M059J (cell line): ENCODE measurements at places on chromosomes 4 and X. TPM values are rescaled to one million over a fixed set of nuclear protein-coding genes. Genes with fewer than 3 reads are reported as not detected.
A peak's percentile ranks its signal among the peaks of the same experiment; 100 is the strongest.

- DNase-seq, result peak; percentile 64
Measured at GRCh38 chr4:138405934-138406567, 163.9 kb upstream of the SLC7A11 start.

DNA sequence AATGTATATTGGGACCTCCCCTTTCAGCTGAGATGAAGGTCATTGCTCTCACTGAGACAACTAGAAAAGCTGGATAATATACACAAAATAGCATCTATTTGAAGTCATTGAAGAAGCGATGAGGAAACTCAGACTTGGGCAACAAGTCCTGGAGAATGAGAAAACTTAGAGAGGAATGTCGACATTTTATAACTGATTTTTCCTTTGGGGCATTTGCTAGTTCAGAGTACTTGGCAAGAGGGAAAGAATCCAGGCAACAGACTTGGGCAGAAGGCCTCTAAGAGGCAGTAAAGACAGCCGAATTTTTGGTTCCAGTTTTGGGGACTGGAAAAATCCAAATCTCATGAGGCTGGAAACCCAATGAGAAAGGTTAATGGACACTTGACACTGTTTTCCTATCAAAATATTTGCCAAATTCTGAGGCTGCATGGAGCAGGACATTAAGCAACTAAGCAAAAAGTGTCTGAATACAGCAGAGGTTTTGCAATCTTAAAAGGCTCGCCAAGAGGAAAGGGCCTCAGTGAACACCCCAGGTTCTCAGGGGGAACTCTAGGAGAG lies 21.0 kb upstream of the ANXA5 start:
- DNase-seq, result no peak

GRCh38 chr4:146193628-146194027 lies 18.1 kb downstream of the LSM6 start:
- peak; percentile 6 for DNase-seq

Gene PPARGC1A
- total RNA-seq, result 3.6 and 5.4 TPM in 2 replicates

GRCh38 chrX:39936886-39937770 lies 160.6 kb downstream of the BCOR start:
- no peak for DNase-seq

Gene SERTM2
- total RNA-seq, result 0.64 TPM in 1 of 2 replicates, not detected in the other

Gene MND1
- 9.2 and 18.4 TPM in 2 replicates for total RNA-seq

Gene STBD1
- 4.0 and 6.2 TPM in 2 replicates for total RNA-seq

GRCh38 chrX:9874483-9874882 lies 88.3 kb downstream of the SHROOM2 start:
- DNase-seq, result peak; percentile 56

Gene NEXMIF
- total RNA-seq, result not detected in 2 replicates

Gene COQ2
- total RNA-seq, result 18.7 and 20.3 TPM in 2 replicates

DNA sequence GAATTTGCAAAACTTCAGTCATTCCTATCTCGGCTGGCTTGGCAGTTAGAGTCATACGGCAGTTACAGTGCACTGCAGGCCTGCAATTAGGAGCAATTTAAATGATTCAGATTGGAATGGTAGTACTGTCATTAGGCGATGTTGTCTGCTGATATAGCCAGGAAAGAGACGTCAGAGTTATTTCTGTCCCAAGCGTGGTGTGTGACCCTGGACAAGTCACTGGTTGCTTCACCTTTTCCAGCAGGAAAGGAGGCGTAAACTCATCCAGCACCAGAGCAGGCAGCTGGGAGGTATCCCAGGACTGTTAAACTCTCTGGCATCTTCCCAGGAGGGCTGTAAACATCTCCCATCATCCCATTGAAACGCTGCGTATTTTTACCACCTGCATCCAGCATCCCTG lies 836 bp upstream of the LNX1 start:
- no peak for DNase-seq

Gene ADAMTS3
- total RNA-seq, result 0.12 and 0.44 TPM in 2 replicates

DNA sequence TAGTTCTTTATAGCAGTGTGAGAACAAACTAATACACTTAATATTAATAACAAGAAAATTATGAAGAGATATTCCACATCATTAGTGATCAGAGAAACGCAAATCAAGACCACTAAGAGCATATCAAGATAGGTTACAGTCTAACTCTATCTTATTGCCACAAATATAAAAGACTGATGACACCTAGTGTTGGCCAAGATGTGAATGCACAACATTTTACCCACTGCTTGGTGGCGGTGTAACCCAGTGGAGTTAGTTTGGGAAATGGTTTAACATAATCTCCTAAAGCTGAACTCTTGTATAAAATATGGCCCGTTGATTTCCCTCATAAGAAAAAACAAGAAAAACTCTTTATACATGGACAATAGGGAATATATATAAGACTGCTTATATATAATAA lies 92.4 kb downstream of the SLITRK2 start:
- no peak for DNase-seq

Gene FAM120C
- total RNA-seq, result 14.1 and 20.4 TPM in 2 replicates

GRCh38 chr4:63841266-63841665 lies 568.0 kb downstream of the TECRL start:
- no peak for DNase-seq

DNA sequence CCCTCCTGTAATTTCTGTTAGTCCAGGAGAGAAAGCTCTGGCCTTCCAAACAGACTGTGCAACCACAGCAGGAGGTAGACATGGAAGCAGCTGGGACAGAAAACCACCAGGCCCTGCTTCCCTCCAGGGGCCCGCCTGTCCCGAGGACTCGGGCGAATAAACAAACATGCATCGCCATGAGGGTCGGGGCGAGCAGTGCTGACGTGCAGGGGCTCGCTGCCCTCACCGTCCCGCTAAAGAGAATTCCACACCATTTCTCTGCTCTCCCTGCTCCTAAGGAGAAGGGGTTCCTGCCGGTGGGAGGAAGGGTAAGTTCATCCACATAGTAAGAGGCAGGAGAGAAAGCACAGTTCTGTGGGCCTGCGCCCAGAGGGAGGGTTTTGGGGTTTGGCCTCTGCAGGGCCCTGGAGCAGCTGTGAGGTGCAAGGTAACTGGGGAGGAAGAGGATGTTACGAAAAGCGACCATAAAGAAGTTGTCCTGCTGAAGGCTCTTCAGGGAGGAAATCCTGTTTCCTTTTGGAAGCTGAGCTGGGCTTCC lies 54.9 kb downstream of the WFS1 start:
- DNase-seq, result no peak

Gene MAGED1
- 387 and 524 TPM in 2 replicates for total RNA-seq

DNA sequence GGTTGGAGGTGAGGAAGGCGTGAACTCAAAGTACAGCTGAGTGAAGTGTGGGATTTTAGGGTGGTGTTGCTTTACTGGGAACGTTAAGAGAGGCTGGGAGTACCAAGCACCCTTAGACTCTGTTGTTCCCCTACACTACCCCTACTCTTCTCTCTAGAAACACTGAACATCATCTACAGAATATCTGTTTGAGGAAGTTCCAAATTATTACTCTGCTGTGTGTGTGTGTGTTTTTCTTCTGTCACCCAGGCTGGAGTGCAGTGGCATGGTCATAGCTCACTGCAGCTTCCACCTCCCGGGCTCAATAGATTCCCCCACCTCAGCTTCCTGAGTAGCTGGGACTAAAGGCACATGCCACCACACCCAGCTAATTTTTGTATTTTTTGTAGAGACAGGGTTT lies 76.7 kb upstream of the AP1S2 start:
- no peak for DNase-seq

Gene VCX3A
- 2.4 and 5.6 TPM in 2 replicates for total RNA-seq

Gene GPR143
- 0.20 TPM in 1 of 2 replicates, not detected in the other for total RNA-seq

GRCh38 chrX:56248492-56248891 lies 16.3 kb downstream of the KLF8 start:
- DNase-seq, result peak; percentile 45

GRCh38 chr4:119050527-119051090 lies 85.0 kb upstream of the MYOZ2 start:
- DNase-seq, result no peak

Gene SLC7A11
- 7.8 and 9.2 TPM in 2 replicates for total RNA-seq

- DNase-seq, result no peak
Measured at GRCh38 chr4:184399512-184399908, 74.8 kb downstream of the IRF2 start.

- no peak for DNase-seq
Measured at GRCh38 chrX:69762340-69762739, 146.4 kb downstream of the EDA start.

Gene MMRN1
- not detected in 2 replicates for total RNA-seq

DNA sequence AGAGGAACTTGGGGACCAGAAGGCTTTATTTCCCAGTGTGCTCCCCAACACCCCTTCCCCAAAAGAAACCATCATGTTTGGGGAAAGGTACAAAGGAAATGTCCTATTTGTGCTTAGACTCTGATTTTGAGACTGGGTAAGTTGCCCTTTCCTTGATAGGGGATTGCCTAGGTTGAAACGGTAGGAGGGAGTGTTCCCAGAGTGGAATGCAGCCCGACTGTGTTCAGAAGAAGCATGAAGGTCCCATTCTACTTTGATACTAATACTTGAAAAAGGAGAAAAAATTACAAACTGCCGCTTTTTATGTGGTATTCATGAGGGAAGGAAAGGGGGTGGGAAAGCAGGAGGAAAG lies 32.4 kb upstream of the TMEM131L start:
- no peak for DNase-seq

DNA sequence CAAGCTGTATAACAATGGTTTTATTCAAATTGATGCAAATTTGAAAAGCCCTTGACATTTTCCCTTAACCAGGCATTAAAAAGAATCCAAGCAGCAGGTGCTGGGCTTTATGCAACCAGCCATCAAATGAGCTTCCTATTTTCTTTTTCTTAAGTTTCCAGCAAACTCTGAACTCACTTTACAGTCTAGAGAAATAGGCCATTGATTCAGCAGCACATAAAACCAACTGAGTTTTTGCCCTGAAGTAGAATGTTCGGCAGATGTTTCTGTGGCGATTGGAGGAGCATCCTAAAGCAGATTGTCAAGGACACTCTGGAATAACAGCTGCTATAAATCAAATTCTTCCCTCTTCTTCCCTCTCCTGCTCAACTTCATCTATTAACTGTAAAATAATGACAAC lies 582.8 kb upstream of the CPEB2 start:
- DNase-seq, result no peak

- DNase-seq, result peak; percentile 64
Measured at GRCh38 chr4:138438608-138439007, 196.5 kb upstream of the SLC7A11 start.

DNA sequence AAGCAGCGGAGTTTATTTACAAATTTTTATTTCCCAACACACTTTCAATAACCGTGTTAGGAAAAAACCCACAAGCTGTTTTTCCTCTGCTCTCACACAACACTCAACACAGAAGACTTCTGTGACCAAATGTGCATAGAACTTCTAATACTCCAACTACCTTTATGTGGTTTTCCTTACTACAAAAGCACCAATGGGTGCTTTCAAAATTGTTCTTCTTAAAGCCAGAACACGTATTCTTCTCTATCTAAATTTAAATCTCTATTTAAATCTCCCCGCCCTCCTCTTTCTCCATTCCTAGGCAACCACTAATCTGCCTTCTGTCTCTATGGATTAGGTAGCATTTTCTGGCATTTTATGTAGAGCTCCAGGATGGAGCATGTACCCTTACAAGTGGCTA lies 90.0 kb downstream of the SHROOM2 start:
- DNase-seq, result no peak

DNA sequence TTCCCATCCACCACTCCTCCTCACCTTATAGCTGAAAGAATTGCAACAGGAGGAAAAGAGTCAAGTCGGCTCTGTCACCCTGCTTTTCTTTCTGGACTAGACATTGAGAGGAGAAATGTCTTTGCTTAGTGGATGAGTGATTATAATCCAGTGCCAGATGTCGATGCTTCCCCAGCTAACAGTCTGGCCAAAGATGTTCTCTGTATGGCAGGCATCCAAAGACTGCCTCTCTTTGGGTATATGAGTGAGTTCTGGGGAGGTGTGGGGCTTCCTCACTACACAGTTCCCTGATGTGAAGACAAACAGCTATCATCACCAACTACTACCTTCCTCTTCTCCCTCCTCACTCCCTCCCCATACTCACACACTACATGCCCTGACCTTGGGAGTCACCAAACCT lies 90.9 kb downstream of the COMMD8 start:
- DNase-seq, result peak; percentile 36

Gene AFM
- total RNA-seq, result 0.07 TPM in 1 of 2 replicates, not detected in the other

Gene NLGN4X
- 0.02 and 0.15 TPM in 2 replicates for total RNA-seq

Gene SLITRK2
- total RNA-seq, result not detected in 2 replicates

DNA sequence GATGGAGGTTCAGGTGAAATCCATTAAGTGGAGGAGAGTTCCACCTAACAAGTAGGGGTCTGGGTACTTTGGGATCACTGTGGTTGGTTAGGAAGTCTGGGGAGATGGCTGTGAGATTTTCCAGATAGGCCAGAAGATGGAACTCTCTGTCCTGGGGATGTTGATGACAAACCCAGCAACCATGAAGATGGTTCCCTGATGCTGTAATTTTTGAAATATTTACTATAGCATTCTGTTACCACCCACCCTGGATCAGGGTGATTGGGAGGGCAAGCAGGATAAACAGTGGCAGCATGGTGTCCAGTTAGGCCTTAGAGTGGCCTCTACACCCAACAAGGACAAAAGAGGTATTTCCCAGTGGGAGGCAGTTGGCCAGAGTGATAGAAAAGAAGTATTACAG lies 15.9 kb upstream of the NELFA start:
- no peak for DNase-seq

DNA sequence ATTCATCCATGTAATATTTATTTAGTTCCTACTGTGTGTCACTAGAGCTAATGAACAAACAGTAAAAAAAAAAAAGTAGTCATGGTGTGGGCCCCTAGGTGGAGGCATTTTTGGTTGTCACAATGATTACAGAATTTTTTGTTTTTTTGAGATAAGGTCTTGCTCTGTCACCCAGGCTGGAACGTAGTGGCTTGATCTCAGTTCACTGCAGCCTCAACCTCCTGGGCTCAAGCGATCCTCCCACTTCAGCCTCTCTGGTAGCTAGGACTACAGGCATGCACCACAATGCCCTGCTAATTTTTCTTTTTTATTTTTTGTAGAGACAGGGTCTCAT lies 22.0 kb downstream of the DNAAF6 start:
- DNase-seq, result no peak

Gene ZNF711
- 1.4 and 1.6 TPM in 2 replicates for total RNA-seq
